ENCODE measurements at places on chromosomes 11 and 22.

- DNase-seq = no peak
Observed at GRCh38 chr11:124896071-124896750, 1.5 kb downstream of the ROBO4 start.

- DNase-seq = no peak
Observed at GRCh38 chr11:69089258-69089657, 40.5 kb downstream of the TPCN2 start.

GRCh38 chr11:75591371-75591770 lies 29.3 kb downstream of the SERPINH1 start:
- DNase-seq = no peak

GRCh38 chr11:121159741-121160140 lies 58.7 kb downstream of the TECTA start:
- DNase-seq = no peak

DNA sequence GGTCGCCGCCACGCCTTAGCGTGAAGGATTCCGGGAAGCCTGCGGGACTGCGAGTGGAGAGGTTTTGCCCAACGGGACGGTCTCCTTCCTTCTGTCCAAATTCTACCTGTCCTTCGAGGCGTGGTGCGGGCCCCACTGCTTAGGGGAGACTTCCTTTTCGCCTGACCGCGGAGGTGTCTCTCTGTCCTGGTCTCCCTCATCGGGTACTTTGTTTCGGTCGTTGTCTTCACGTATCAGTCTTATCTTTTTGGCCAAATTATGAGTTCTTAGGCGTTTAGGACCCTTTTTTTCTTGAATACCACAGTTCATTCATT lies 388 bp downstream of the HINFP start:
- DNase-seq = no peak
